ENCODE measurements at places on chromosomes 4 and X.

DNA sequence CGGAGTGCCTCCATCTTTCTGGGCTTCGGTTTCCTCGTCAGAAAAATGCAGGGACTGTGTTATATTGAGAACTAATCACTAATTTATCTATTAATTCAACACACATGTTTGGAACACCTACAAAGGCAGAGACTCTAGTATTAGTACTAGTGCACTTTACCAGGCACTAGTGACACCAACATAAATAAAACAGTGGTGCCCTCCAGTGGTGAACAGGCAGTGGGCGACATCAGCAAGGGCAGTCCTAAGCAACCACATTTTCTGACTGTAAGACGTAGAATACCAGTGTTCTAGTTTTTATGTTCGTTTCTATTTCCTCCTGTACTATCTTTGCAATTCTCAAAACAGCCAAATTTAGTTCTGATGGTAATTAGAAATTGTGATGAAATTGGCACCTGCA lies 69.1 kb upstream of the UCP1 start:
- peak; percentile 4 for DNase-seq

GRCh38 chr4:55297346-55297745 lies 48.7 kb upstream of the SRD5A3 start:
- no peak for DNase-seq

- DNase-seq = no peak
Observed at GRCh38 chr4:106079616-106080015, 184.3 kb downstream of the NPNT start.

DNA sequence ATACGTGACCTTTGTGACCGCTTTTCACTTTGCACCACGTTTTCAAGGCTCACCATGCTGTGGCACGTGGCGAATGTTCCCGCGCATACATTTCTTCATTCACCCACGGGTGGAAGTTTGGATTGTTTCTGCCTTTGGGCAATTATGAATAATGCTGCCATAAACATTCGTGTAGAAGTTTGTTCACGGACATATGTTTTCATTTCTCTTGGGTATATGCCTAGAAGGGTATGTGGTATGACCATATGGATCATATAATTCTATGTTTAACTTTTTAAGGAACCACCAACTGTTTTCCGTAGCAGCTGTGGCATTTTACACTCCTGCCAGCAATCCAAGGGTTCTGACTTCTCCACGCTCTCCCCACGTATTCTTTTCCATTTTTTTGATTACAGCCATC lies 60.9 kb upstream of the MXD4 start:
- DNase-seq = no peak

GRCh38 chrX:48957477-48957826 lies at the start of gene OTUD5:
OTUD5 (minus strand) TSS chrX:48957607; CDS start chrX:48957570, 37 bp downstream.
- peak; percentile 65 for DNase-seq

Measured in stimulated activated CD4-positive, alpha-beta T cell treated with anti-CD3 and anti-CD28 coated beads, Interleukin-12 subunit alpha, Interleukin-12 subunit beta, amount 100 ng/mL, for 4 hours (primary cell).